ENCODE measurements at places on chromosomes 5 and 9.

GRCh38 chr5:110872200-110872599 is 133.4 kb downstream of the SLC25A46 start:
- no peak for DNase-seq

DNA sequence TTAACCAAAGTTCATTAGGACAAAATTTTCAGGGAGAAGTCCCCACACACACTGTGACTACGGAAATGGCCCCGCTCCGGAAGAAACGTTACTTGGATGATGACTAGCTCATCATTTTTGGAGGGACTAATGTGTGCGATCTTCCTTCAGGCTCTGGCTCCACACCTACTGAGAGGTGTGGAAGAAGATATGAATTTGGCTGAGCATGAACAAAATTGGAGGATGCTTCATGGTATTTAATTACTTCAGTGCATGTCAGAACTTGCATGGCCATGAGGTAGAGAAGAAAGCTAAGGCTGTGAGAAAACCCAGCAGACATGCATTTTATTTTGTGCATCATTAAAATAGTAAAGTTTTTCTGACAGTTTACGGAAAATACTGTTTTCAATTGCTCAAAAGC is 202.1 kb upstream of the TLE4 start:
- no peak for DNase-seq

DNA sequence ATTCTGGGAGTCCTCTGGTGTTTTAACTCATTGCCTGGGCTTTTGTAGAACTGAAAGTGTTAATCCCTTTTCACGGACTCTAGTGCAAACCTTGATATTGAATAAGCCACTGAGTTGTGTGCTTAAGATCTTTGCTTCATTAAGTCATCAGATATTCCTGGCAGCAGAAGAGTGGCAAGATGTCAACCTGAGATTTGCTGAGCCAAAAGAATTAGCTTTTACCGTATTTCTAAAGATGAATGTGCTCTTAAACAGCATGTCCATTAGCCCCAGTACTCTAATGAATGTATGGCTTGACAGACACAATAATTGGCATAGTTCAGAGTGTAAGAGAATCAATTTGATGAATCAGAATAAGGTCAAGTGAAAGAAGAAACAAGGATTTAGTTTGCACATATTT is 87.2 kb upstream of the CDH6 start:
- no peak for DNase-seq

- DNase-seq, result no peak
These were observed 33.1 kb downstream of the RANBP6 start for GRCh38 chr9:5982317-5982716.

DNA sequence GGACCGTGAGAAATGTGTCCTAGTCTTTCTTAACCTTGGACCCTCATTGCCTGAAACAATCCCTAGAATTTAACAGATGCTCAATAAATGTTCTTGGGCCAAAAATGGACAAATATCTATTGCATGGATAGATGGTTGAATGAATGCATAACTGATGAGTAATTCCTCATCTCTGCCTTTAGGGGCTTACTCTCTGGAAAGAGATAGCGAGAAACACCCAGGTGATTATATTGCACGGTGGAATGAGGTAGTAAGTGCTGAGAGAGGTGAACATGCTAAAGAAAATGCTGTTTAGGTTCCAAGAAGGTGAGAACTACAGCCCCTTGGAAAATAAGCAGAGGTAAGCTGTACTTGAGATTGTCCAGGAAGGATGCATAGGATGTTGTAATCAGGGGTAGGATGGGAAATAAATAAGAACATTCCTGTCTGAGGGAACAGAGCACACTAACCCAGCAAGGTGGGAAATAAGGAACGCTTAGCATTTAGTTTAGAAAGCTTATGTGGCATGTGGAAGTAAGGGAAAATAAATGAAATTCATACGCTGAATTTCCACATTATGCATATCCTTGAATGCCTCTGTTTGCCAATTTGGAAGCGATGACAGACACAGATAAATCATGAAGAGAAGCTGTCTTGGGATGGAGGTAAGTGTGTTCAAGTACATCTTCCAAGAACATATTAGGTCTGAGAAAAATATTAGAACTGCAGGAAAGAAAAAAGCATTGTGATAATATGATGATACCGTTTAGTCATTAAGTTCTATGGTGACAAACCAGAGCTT is 426.6 kb downstream of the ARHGEF28 start:
- no peak for DNase-seq

- no peak for DNase-seq
These were observed 334.7 kb downstream of the ACTL7B start for GRCh38 chr9:108521063-108521590.

DNA sequence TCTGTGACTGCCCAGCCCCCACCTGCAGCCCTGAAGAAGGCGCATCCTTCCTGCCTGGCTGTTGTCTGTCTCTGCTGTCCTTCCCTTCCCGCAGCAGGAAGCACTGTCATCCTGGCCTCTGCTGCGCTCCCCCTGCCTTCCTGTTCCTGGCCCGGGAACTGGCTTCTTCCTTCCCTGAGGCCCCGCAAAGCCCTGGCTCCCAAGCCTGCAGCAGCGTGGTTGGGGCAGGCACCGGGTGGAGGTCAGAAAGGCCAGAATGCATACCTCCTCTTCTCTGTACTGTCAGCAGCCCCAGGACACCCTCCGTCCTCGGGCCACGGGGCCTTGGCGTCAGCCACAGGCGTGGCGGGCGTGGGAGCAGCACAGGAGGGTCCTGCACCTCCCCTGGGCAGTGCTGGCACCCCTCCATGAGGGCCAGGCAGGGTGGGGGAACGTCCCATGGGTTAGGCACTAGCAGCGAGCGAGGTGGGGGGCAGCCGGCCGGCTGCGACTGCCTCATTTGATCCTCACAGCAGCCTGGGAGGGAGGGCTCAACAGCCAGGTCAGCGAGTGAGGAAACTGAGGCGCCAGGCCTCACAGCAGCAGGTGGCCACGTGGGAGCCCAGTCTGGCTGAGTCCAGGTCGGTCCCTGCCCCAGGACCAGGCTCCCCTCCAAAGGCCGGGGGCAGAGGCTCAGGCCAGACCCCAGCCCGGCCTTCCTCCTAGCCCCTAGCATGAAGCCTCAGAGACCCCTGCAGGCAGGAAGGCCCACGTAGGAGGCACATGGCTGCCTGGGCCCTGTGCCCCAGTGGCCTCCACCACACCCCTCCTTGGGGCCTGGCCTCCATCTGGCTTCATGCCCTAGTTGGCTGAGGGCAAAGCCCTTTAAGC is 9.4 kb downstream of the FLT4 start:
- no peak for DNase-seq

GRCh38 chr5:73693573-73694061 is 67.6 kb downstream of the ARHGEF28 start:
- no peak for DNase-seq

DNA sequence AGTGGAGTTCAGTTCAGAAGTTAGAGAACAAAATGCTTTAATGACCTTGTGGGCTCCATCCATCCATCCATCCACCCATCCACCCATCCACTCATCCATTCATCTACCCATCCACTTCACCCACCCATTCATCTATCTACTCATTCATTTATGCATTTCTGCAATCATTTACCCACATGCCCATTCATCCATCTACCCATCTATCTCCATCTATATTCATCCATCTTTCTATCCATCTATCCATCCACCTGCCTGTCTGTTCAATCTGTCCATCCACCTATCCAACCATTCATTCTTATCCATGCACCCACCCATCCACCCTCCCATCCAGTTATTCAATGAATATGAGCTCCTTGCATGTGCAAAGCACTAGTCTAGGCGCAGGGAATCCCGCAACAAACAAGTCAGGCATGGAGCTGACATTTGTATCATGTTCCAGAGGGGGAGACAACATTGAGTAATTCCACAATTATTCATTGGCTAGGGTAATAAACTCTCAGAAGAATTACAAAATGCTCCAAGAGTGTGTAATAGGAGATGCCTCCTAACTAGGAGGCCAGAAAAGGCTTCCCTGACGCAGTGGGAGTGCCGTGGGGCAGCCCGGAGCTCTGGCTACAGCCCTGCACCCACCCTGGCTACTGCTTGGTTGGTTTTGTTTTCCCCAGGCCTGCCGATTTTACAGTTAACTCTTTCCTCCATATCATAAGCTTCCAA is 211.2 kb downstream of the NXNL2 start:
- DNase-seq, result no peak

GRCh38 chr5:61182449-61182848 is 20.2 kb upstream of the SMIM15 start:
- DNase-seq, result no peak

- DNase-seq, result no peak
These were observed 63.6 kb upstream of the TBCA start for GRCh38 chr5:77839691-77840090.

DNA sequence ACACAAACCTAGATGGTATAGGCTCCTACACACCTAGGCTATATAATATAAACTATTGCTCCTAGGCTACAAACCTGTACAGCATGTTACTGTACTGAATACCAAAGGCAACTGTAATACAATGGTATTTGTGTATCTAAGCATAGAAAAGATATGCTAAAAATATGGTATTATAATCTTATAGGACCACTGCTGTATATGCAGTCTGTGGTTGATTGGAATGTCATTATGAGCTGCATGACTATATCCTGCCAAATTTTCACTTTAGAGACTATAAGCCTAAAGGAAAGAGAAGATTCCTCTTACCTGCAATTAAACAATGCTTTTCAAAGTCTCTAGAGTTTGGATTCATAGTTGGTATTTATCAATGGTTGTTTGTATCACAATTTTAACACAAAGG is 24.7 kb upstream of the ACOT12 start:
- no peak for DNase-seq

DNA sequence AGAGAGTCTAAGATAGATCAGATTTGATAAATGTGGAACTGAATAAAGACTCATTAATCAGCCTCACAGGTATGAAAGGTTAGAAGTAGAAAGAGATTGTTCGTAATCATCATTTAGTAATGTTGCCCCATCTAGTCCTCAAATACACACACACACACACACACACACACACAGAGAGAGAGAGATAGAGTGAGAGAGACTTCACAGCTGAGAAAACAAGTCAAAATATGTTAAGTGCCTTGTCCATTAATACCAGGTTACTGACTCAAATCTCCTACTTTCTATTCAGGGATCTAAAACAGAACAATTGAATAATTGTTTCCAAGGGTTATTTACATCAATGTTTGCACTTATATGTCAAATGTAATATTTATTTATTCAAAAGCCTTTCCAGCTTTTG is 284.6 kb downstream of the MRPS30 start:
- DNase-seq, result no peak

- DNase-seq, result no peak
These were observed 5.7 kb downstream of the C9orf43 start for GRCh38 chr9:113416149-113416721.

GRCh38 chr5:118070041-118070440 is 918.3 kb downstream of the DTWD2 start:
- DNase-seq, result no peak

DNA sequence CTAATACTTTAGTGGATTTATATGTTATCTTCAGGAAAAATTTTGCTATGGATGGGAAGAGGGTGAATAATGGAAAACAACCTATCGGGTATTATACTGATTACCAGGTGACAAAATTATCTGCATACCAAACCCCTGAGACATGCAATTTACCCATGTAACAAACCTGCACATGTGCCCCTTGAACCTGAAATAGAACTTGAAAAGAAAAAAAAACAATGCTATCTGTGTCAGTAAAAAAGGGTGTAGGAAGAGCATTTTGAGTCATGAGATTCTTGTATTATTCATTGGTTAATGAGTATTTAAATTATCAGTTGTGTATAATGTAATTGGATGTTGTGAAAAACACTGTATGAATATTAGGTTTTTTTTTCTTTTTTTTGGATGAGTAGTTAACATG is 75.4 kb downstream of the PRR16 start:
- DNase-seq, result no peak

DNA sequence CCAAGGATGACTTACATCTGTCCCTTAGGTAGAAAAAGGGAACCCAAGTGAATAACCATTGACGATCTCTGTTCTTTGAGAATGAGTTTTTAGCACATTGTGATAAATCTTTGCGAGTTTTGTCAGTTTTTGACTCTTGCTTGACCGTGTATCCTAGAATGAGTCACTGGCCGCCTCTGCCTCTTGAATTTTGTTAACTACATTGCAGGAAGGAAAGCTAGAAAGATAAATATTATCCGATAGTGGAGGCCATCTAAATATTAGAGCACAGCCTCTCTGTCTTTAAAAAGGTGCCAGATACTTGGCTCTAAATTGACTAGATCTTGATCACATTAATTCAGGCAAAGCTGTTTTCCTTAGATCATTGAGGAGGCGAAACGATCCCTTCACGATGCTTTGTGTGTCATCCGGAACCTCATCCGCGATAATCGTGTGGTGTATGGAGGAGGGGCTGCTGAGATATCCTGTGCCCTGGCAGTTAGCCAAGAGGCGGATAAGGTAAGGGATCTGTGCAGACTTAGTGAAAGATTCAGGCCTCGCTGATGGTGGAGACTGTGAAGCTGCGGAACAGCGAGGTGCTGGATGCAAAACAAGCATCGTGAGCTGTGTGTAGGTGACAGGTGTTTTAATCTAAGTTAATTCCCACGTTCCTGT is 12.2 kb downstream of the CCT5 start:
- DNase-seq, result no peak

DNA sequence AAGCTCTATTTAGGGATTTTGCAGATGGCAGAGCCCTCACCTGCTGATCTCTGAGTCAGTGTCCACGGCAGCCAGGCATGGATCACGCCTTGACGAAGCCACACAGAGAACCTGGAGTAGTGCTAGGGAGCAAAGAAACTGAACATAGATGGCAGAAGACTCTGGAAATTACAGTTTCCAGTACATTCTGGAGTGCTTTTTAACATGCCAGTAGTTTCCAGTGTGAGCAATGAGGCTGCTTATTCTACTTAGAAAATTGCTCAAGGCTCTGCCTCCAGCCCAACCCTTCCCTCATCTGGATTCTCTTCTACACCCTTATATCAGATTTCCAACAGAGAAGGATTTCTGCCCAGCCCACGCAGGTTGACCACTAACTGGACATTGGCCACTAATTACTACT is 203.3 kb downstream of the ADAMTS12 start:
- no peak for DNase-seq

- DNase-seq, result no peak
These were observed 1772.4 kb upstream of the CDH9 start for GRCh38 chr5:28810751-28811136.

DNA sequence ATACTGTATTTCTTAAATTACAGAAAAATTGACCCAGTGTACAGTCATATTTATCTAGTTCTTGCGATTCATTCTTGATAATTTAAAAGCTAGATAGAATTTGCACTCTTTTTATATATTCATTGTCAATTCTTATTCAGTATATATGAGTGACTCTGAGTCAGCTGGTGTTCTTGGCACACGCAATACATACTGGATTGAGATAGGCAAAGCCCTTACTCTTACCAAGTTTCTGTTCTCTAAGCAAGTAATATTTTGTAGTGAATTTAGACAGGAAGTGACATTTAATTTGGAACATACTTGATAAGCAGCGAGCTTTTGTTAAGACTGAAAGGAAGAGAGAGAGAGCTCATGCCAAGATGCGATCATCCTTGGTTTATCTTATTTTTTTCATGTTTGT is 57.7 kb downstream of the GPBP1 start:
- no peak for DNase-seq

GRCh38 chr9:73844135-73844534 is 653.0 kb upstream of the RORB start:
- no peak for DNase-seq

GRCh38 chr5:139885172-139885856 is 89.7 kb downstream of the PSD2 start:
- DNase-seq, result no peak

GRCh38 chr9:22975951-22976350 is 529.3 kb downstream of the DMRTA1 start:
- no peak for DNase-seq
